ENCODE measurements at places on chromosomes 6 and 20.

DNA sequence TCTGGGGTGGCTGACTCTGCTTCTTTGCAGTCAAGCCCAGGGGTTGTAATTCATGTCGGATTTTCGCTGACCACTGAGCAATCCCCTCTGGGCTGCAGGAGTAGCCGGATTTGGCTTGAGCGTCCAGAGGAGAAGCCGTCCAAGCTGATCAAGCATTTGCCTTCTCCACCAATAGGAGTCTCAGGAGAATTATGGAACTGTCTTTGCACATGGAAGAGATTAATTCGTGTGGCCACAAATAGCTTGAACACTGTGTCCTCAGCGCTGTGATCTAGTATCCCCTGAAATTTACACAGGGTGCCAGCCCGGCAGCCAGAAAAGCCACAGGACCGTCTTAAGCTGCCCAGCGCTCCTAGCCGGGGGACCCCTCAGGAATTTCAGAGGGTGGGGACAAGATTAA, 37.1 kb downstream of the EYA2 start:
- DNase-seq = no peak

- DNase-seq = no peak
Observed at GRCh38 chr20:44916586-44916985, 6.7 kb downstream of the PABPC1L start.

DNA sequence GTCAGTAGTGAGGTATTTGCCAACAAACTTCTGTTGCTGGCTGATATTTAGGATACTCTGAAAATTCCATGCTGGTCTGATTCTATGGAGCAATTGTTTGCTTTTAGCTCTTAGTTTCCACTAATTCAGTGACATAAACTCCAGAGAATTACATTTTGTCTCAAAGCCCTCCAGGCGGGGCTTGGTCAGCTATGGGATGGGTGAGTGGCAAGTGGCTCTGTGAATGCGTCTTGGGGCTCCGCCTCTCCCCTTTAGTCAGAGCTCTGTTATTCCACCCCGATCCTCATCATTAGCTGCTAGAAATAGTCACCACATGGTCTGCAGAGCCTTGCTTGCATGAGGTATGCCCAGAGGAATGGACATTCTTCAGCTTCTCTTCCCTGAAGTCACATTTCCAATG, 540.6 kb downstream of the QKI start:
- DNase-seq = no peak

DNA sequence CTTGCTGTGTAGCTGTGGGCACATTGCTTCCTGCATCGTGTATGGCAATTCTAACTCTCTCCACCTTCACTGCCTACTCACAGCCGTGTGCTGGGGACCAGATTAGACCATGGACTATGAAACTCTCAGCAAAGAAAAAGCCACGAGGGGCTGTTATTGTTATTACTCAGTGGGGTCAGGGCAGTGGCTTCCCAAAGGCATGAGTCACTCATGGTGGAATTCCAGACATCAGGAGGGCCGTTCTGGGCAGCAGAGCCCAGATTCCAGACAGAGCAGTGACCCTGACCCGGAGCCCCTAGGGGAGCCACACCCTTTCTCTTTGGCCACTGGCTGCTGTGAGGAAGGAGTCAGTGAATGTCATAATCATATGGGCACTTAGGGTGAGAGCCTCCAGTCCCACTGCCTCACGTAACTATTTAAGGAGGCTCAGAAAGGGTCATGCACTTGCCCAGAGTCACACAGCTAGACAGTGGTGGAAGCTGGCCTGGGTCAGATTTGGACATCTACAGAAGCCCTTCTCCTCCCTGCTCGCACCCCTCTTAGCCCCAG, 22.2 kb upstream of the CCN5 start:
- peak; percentile 79 for DNase-seq

DNA sequence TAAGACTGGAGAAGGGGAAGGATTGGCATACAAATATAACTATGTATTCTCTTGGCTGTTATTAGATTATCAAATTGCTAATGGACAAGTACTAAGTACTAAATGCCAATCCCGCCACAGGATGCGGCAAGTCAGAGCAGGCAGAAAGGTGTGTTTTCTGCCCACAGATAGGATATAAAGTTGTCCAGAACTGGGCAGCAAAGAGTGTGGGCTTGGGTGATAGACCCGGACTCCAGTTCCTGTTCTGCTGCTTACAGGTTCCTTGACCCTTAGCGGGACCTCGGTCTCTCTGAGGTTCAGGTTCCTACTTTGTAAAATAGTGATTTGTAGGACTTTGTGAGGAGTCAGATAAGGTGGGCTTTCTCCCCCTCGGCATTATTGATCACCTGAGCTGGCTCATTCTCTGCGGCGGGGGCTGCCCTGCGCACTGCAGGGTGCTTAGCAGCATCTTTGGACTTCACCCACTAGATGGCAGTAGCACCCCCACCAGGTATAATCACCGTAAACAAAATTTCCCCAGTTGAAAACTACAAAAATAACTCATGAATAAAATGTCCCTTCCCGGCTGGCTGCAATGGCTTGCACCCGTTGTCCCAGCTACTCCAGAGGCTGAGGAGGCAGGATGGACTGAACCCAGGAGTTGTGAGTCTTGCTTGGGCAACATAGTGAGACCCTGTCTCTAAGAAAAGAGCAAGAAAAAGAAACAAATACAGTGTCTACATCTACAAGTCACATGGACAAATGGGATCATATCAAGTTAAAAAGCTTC, 193.1 kb downstream of the DOK5 start:
- DNase-seq = no peak

DNA sequence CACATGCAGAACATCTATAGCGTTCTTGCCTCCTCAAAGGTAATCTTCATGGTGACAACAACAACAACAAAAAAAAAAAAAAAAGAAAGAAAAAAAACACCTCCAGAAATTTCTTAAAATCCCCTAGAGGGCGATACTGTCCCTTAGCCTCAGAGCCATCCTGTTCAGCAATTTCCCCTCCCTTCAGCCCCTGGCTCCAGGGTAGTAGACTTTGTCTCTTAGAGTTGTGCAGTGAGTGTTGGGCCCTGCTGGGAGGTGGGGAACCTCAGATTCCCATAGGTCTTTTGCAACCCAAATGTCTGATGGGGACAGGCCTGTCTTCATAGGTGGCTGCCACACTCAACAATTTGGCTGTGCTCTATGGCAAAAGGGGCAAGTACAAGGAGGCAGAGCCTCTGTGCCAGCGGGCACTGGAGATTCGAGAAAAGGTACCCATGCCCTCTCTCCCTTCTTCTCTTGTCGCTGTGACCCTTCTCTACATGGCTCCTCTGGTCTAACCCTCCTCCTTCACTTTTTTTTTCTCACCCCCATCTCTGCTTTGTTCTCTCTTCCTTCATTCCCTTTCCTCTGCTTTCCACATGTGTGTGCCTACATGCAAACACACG, 6.0 kb upstream of the PTK7 start:
- no peak for DNase-seq

DNA sequence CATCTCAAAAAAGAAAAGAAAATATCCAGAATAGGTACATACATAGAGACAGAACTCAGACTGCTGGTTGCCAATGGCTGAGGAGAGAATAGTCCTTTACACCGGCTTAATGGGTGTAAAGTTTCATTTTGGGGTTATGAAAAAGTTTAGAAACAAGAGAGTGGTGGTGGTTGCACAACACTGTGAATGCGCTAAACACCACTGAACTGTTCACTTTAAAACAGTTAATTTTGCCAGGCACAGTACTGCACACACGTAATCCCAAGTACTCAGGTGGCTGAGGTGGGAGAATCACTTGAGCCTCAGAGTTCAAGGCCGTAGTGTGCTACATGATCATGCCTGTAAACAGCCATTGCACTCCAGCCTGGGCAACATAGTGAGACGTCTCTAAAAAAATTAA, 7.6 kb downstream of the ILRUN start:
- DNase-seq = no peak

DNA sequence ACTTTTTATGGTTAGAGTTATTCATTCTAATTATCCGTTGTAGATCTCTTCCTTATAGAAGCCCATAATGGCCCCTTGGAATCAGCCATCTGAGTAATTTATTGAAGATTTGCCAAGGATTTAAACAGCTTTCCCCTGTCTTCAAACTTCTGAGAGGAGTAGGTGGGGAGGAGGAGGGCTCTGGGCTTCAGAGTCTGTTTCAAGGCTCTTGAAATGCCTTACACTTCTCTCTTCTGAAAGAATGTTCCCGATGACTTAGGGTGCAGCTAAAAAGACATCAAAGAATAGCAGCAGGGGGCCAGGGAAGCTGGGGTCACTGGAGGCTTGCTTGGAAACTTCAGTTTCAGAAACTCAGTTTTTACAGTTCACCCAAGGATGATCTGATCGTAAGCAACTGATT, 165.3 kb downstream of the ZDHHC14 start:
- no peak for DNase-seq

DNA sequence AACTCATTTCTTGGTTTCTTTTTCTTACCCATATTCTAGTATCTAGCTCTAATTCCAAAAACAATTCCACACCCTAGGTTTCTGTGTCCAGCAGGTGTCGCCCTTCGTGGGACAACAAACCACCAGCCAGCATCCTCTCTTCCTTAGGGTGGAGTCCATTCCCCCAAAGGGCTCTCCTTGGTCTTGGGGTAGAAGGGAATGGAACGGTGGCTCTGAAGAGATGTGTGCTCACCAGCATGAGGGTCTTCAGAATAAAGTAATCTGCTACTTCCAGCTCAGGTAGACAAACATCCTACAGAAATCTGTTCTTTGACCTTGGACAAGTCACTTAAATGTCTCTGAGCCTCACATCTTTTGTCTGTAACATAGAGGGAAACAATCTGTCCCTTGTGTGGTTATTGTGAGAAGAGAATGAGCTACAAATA, 7.2 kb downstream of the HLA-DMB start:
- DNase-seq = peak; percentile 81

DNA sequence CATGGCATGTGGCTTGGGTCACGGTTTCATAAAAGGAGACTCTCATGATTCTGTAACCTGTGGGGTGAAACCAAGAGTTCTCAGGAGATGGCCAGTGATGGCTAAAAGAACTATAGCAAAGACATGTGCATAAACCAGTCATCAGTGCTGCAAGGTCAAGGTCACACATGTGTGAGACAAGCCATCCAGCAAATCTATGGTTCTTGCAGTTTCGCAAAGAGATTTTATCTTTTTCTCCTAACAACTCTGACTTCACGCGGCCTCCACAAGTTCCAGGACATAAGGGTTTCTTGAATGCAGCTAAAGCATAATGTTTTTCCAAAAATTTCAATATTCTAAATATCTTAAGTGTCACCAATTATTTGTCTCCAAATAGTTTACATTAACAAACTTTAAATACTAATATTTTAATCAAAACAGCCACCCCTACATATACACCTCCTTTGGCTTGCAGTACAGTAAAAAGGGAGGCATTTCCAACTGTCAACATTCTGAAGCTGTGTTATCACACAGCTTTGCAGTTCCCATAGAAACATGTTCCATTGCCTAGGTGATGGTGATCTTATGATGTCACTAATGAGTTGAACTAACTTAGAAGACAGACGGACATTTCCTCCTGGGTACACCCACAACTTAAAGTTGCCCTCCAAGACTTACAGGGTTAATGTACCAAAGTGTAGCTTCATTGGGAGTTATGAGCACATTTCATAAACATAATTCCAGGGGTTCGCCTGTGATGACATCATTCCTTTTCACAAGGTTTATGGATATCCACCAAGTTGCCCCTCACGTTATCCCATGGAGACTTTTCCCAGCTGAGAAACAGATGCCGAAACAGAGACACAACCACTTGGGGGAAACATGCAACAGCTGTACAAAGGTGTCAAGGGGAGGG, 250.9 kb upstream of the PDE10A start:
- no peak for DNase-seq

- no peak for DNase-seq
Observed at GRCh38 chr6:88493717-88494116, 327.6 kb upstream of the CNR1 start.

GRCh38 chr6:15260099-15260821, 14.4 kb downstream of the JARID2 start:
- DNase-seq = no peak

DNA sequence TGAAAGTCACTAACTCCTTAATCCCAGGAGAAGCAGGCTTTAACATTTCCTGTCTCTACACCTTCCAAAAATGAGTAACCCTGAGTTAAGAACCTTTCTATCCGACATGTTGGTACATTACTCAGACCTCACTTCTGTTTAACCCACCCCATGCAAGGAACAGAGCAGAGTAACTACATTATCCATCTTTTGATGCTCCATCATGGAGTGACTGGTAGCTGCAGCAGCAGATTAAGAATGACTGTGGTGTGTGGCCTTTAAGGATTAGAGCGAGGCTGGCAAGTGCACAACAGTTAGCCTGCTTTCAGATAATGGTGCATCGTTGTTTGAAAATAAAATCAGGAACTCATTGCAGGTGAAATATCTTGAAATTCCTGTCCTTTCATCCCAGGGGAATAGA, 2.0 kb downstream of the TRAF3IP2 start:
- no peak for DNase-seq

- peak; percentile 66 for DNase-seq
Observed at GRCh38 chr6:292506-293192, 362 bp downstream of the DUSP22 start.

DNA sequence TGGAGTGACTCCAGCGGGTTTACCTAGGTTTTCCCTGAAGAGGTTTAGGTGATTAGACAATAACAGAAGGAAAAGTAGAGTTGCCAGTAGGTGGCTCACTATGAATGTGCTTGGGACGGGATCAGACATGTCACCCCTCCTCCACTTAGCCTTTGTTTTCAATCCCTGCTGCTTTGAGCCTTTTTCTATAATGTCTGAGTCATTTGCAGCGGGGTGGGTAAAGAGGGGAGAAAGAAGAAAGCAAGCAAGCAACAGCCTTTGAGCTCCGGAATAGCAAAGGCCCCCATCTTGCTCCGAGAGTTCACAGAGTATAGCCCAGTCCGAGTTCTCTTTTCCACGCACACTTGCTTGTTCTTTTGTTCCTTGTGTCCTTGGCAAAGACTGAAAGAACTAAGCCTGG, 129.1 kb downstream of the PACRG start:
- peak; percentile 27 for DNase-seq

GRCh38 chr20:57638173-57638894, 18.1 kb upstream of the ZBP1 start:
- DNase-seq = peak; percentile 42

- DNase-seq = no peak
Observed at GRCh38 chr20:21323640-21324039, 20.5 kb downstream of the XRN2 start.

DNA sequence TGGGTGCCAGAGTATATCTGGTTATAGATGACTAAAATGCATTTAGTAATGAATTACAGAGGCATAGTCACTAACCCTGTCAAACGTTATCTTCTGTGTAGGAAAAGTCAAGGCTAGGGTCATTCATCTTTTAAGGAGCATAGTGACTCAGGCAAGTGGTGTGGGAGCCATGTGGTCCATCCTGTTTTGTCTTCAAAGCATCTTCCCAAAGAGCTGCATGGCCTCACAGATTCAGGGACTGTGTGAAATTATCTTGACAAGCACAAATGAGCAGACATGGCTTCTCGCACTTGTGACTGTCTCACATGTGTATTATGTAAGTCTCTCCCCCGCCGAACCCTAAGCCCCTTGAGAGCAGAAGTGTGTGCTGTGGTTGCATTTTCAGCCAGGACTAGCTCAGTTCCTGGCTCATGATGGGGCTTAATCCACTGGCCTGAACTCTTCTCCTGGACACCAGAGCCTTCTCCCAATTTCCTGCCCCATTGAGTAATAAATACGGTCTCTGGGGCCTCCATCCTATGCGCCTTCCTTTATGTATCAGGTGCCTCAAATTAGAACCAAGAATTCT, 769.1 kb downstream of the QKI start:
- DNase-seq = no peak

Measured in mucosa of gallbladder (tissue), 1 donor.